Caudate nucleus (tissue), 63 donors: ENCODE measurements at places on chromosomes 6 and 20.

DNA sequence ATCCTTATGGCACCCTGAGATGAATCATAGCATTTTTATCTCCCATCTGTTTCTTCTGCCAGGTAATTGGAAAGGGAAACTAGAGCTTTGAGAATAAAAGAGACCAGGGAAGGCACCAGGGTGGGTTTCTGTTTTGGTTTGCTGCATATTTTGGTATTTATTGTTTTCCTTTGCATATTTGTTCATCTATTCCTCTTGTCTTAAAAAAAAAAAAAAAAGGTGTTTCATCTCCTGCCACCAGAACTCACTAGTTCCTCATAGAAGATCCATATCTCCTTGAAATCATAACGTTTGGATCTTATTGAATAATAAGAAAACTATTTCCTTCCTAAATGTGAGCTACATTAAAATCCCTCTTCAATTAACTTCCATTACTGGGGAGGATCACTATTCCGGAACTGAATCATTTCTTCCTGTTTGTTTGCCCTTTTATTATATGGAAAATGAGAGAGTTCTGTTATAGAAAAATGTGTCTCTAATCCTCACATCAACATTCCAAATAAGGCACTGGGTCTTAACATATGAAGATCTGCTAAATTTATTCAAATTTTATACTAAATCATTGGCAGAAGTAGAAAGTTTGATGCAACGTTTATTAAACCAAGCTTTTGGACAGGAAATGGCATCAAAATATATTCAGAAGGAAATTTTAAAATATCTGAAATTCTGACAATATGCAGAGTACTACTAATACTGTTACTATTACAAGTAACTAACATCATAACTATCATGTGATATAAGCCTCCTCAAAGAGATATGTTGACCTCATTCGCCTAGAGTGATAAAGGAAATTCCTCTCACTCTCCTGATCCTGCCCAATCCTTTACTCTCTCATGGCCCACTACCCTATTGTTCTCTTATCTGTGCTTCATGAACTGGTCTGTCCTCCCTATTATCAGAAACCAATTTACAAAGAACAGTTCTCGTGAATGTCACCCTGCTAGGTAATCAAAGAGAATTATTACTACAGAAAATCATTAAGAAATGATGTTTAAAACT is 229.4 kb upstream of the RSPO3 start:
- DNase-seq = no peak

DNA sequence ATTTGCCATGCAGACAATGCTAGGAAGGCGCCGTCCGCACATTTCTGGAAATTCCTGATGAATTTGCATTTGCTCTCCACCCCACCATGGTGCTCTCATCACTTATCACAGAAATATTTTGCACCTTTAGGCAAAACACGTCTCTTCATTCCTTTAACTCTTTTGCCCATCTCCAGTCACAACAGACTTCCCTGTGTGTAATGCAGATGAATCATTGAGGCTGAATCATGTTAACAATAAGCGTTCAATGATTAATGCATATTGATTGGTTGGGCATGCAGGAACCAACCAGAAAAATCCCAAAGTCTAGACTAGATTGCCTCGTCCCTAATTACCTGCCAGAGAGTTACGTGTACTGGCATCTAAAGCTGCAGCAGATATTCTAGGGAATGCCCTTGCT is 80.0 kb upstream of the ATXN1 start:
- no peak for DNase-seq

DNA sequence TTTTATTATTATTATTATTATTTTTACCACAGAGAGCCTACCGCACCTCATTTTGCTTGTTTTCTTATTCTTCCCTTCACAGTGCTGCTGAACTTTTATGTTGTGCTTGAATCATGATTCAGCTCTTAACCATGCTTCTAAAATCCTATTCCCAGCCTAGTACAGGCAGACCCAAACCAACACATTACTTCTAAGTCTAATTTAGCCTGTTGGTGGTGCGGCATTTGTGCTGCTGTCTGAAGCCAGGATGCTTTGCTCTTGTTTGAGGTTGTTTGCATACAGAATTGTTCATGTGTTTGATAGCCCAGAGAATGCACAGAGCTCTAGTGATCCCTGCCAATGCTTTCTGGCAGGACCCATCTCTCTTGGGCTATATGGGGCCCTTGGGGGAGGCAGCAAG is 213.5 kb upstream of the KCNG1 start:
- DNase-seq = no peak

- no peak for DNase-seq
Measured at GRCh38 chr6:108673153-108673552, 112.4 kb downstream of the FOXO3 start.

- DNase-seq = no peak
Measured at GRCh38 chr6:38366234-38366633, 273.5 kb downstream of the BTBD9 start.

GRCh38 chr6:148446681-148447080 is 104.0 kb downstream of the SASH1 start:
- DNase-seq = no peak

DNA sequence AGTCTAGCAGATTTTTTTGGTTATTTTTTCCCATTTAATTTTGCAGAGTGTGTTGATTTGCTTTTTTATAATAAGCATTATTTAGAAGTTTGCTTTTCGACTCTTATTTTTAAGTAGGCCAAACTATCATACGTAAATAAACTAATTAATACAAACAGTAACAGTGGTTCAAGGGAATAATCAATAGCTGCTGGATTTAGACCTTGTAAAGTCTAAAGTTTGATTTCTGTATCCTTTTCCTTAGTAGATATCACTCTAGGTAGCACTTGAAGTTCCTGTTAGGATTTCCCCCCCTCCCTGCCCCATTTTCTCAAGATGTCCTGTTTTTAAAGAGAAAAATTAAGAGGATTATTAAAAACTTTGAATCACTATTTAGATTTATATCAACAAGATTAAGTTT is 136.1 kb downstream of the B3GAT2 start:
- DNase-seq = no peak

DNA sequence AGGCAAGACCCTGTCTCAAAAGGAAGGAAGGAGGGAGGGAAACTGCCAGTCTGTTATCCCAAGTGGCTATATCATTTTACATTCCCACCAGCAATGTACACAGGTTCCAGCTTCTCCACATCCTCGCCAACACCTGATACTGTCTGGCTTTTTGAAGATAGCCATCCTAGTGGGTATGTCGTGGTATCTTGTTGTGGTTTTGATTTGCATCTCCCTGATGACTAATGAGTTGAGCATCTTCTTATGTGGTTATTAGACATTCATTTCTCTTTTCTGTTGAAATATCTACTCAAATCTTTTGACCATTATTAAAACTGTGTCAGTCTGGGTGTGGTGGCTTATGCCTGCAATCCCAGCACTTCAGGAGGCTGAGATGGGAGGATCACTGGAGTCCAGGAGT is 47.9 kb upstream of the ARID1B start:
- no peak for DNase-seq

GRCh38 chr6:55568808-55569439 is 10.1 kb downstream of the HMGCLL1 start:
- no peak for DNase-seq

- DNase-seq = no peak
Measured at GRCh38 chr6:112281821-112282615, 27.7 kb upstream of the LAMA4 start.

GRCh38 chr6:108996208-108996607 is 98.4 kb downstream of the SESN1 start:
- DNase-seq = no peak

DNA sequence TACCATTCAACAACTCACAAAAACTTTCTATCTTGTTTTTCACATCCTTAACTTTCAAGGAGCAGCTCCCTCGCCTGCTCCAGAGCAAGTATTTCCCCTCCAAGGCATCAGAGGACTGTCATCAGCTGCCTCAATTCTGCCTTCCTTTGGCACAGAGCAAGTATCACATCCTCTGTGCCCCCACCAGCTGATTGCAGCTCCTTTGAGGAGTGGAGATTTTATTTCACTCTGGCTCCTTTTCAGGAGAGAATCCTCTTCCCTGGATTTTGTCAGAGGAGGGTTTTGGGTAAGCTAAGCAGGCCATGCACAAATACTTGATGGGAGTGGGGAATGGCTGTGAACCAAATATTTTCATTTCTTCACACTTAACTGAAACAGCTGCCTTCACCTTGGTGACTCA is 610.5 kb upstream of the FLRT3 start:
- no peak for DNase-seq

DNA sequence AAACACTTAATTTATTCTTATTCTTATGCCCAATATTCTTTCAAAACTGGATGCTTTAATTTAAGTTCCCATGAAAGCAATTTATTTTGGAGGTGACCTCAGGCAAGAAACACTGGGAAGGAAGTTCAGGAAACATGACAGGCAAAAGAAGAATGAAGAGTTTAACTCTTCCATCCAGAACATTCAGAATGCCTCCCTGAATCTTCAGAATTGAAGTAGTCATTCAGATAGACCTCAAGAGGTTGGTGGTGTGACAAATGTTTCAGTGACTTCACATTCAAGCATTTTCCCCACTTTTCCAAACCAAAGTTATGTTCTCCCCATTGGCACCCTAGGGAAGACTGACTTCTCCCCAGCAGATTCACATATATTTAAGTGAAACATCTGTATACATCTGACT is 110.5 kb downstream of the HAO1 start:
- no peak for DNase-seq

DNA sequence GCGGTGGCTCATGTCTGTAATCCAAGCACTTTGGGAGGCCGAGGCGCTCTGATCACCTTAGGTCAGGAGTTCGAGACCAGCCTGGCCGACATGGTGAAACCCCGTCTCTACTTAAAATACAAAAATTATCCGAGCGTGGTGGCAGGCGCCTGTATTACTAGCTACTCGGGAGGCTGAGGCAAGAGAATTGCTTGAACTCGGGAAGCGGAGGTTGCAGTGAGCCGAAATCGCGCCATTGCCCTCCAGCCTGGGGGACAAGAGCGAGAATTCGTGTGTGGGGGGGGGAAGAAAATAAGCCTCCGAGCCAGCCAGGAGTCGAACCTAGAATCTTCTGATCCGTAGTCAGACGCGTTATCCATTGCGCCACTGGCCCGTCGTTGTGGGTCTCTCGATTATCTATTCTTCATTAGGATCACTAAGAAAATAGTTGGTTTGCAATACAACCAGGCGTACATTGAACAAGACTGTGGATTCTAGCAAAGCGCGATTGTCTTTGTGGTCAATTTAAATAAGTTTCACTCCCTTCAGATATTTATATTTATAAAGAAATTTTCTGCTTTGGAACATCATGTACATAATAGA is 33.9 kb upstream of the PRSS16 start:
- no peak for DNase-seq

- DNase-seq = no peak
Measured at GRCh38 chr20:50415021-50415515, 95.1 kb upstream of the PTPN1 start.

DNA sequence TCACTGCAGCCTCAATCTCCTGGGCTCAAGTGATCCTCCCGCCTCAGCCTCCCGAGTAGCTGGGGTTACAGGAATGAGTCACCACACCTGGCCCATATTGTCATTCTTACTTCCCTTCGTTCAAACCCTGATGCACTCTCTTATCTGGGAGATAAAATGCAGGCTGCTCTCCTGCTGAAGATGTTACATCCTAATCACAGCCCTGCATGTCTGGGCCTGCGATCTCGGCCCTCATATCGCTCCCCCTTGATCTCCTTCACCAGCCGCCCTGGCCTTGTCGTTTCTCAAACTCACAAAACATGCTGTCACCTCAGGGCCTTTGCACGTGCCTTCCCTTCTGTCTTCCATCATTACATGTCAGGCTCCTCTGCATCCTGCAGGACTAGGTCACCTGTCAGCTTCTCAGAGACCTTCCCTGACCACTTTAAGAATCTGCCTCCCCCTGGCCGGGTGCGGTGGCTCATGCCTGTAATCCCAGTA is 8.8 kb upstream of the C20orf203 start:
- DNase-seq = no peak

DNA sequence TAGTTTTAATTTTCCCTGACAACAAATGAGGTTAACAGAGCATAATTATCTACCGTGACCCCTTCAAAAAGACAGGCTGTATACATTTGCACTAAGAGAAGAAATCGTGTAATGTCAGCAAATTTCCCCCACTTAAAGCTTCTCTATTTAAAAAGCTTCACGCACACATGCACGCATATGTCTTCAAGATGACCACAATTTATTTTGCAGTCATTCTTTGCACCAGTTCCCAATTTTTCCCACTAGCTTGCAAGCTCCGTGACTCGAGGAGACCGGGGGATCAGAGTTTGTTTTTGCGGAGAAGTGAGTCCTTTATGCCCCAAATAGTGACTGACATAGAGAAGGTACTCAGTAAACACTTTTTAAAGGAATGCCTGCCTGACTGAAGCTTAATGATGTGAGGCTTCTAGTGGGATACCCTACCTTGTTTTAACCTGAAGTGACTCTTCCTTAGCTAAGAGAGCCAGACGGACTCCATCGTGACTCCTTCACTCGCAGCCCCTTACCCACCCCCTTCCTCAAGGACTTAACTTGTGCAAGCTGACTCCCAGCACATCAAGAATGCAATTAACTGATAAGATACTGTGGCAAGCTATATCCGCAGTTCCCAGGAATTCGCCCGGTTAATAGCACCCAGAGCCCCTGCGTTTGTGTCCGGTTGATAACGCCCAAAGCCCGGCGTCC is 9.3 kb upstream of the NQO2 start:
- peak; percentile 65 for DNase-seq

DNA sequence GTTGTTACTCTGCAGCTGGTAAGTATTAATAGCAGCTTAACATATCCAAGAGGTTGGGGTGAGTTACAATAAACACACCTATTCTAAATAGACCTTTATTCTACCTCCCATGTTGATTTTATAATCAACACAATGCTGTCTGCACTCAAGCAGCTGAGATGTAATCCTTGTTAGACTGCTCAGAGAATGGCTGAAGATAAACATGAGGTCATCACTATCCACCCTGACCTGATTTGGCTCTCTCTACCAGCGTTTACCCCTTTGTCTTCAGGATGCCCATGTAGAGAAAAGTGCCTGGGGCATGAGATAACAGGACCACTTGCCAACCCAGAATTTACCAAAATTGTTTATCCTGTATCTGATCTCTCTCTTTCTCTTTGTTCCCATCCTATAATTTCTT is 220.7 kb upstream of the DEFB112 start:
- no peak for DNase-seq

DNA sequence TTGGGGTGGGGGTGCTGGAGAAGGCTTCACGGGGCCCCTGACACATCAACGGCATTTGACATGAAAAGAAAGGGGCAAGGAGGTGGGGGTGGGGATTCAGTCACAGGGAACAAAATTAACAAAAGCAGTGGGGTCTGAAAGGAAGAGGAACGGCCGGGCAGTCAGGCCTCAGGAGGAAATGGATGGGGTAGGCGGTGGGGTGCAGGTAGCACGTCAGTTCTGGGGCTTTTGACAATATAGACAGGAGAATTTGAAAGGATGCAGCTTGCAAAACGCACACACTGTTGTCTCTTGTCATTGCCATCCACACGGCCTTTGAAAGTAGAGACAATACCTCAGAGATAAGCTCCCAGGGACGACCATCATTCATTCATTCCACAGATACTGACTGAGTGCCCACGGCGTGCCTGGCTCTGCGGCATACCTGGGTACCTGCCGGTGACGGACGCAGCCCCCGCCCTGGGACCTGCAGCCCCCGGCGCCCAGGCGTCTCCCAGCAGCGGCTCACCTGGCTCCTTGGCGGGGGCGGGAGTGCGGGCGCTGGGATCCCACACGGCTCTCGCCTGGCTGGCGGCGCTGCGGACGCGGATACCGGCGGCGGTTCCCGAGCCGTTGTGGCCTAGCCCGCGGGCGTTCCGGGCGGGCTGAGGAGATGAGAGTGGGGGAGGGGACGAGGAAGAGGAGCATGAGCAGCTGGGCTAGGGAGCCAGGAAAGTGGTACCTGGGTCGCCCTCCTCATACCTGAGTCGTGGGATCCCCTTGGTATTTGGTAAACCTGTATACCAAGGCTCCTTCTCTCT is at the start of gene SLC26A8:
Gene SLC26A8, minus strand, starts transcription at position 646 of the 800 bp plus-strand sequence. CDS start 4,934 bp downstream, outside the sequence.
- no peak for DNase-seq
